ENCODE measurements at places on chromosomes 1 and 21.

GRCh38 chr1:1020000-1020404 lies at the start of gene AGRN:
Gene AGRN, plus strand, starts transcription at chr1:1020120. Its CDS starts 53 bp downstream, at chr1:1020173.
- no peak for DNase-seq

DNA sequence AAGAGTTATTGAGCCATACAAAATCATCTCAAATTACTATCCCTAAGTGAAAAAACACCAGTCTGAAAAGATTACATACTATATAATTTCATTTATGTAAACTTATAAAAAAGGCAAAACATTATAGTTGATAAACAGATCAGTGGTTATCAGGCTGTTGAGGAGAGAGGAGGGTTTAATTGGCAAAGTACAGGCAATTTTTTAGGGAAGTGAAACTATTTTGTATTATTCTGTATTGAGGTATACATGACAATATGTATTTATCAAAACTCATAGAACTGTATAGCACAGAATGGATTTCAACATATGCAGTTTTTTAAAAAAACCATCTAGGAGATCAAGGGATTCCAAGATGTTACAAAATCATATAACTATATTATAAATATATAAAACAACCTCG lies 403.7 kb downstream of the LTN1 start:
- no peak for DNase-seq

GRCh38 chr1:41622859-41623732 lies 138.6 kb upstream of the EDN2 start:
- DNase-seq, result no peak

DNA sequence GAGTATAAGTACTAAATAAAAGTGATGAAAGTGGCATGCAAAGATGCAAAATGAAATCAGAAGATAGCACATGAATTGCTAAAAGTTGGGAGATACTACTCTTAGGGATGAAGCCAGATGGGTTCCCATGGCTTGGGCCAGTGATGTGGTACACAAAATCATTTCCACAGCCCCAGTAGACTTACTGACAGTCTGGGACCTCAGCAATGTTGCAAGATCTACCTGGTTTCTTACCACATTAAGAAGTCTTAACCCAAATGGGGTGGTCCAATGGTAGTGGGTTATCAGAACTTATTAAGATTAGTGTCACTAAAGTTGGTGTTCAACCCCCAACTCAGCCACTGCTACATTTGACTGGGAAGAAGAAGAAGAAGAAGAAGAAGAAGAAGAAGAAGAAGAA lies 227.7 kb upstream of the IRF2BP2 start:
- DNase-seq, result no peak

GRCh38 chr1:48744032-48744431 lies 32.7 kb downstream of the BEND5 start:
- DNase-seq, result no peak

- no peak for DNase-seq
Observed at GRCh38 chr1:97545446-97545845, 375.4 kb downstream of the DPYD start.

GRCh38 chr1:234176000-234176399 lies 197.3 kb upstream of the COA6 start:
- DNase-seq, result no peak

DNA sequence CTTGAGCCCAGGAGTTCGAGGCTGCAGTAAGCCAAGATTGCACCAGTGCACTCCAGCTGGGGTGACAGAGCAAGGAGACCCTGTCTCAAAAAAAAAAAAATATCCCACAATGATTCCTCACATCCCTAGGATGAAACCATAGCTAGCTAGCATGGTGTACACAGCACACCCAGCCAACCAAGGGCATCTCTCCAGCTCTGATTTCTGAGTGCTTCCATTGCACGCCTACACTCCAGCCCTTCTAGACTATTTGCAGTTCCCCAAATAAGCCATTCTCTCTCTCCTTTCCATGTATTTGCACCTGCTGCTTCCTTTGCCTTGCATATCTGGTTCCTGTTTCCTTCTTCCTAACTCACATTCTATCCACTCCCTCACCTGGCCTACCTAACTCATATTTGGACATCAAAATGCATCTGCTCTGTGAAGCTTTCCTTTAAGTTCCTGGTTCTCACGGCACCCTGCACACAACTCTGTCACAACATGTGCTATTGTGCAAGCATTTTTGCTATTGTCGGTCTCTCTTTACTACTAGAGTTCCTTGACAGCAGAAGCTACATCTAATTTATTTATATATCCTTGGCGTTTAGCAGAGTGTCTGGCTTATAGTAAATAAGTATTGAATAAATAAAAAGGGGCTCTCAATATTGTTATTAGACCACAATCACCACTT lies 2.4 kb upstream of the ELAPOR1 start:
- DNase-seq, result no peak

Data from GDM1 (cell line).